NCI-H774 (cell line): ENCODE measurements at places on chromosomes 2 and 18.

- DNase-seq, result no peak
Observed at GRCh38 chr2:223100061-223100511, 48.1 kb downstream of the KCNE4 start.

DNA sequence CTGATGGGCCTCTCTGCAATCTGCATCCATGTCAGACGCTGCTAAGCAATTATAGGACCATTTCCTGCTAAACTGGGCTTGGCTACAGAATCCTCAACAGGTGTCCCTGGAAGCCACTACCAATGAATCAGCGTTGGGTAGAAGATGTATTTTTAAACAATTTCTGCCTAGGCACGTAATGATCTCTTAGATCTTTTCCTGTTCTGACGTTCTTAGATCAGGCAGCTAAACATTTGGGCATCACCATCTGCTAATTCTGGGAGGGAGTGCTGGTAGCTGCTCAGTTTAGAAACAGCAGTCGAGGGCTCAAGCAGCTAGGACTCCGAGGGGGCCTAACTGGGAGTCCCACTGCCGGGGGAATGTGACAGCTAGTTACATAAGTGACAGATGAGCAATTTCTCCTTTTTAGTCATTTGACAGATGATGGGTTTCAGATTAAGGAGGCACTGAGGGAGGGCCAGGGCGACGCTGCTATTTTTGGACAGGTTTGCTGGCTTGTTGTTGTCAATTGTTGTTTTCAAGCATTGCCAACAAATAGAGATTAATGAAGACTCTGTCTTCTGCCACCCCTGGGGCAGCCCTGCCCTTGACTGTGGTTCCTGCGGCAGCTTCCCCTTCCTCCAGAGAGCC lies 92.7 kb downstream of the MRO start:
- no peak for DNase-seq

- no peak for DNase-seq
Observed at GRCh38 chr2:181348107-181348837, 108.9 kb upstream of the ITGA4 start.

DNA sequence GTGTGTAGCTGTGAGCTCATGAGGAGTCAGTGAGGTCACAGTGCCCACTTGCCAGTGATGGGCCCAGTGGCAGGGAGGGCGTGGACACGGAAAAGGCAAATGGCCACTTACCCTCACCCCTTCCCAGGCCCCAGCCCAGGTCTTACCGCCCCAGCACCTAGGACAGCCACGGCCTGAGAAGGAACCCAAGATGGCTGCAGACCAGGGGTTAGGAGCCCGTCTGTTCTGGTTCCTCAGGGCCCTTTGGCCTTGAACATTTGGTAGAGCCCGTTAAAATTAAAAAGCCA lies 74.1 kb downstream of the EMX1 start:
- no peak for DNase-seq

GRCh38 chr2:222448748-222449181 lies 24.4 kb downstream of the SGPP2 start:
- no peak for DNase-seq

- no peak for DNase-seq
Observed at GRCh38 chr18:79355433-79356335, 40.0 kb upstream of the NFATC1 start.

- DNase-seq, result no peak
Observed at GRCh38 chr18:75125382-75126331, 83.3 kb downstream of the PTGR3 start.

- no peak for DNase-seq
Observed at GRCh38 chr18:3207565-3207964, 12.2 kb downstream of the MYOM1 start.

- no peak for DNase-seq
Observed at GRCh38 chr2:65491381-65491905, 59.0 kb upstream of the SPRED2 start.

GRCh38 chr2:2942225-2942624 lies 435.4 kb downstream of the EIPR1 start:
- no peak for DNase-seq

- no peak for DNase-seq
Observed at GRCh38 chr2:205409411-205409810, 272.9 kb upstream of the NRP2 start.

DNA sequence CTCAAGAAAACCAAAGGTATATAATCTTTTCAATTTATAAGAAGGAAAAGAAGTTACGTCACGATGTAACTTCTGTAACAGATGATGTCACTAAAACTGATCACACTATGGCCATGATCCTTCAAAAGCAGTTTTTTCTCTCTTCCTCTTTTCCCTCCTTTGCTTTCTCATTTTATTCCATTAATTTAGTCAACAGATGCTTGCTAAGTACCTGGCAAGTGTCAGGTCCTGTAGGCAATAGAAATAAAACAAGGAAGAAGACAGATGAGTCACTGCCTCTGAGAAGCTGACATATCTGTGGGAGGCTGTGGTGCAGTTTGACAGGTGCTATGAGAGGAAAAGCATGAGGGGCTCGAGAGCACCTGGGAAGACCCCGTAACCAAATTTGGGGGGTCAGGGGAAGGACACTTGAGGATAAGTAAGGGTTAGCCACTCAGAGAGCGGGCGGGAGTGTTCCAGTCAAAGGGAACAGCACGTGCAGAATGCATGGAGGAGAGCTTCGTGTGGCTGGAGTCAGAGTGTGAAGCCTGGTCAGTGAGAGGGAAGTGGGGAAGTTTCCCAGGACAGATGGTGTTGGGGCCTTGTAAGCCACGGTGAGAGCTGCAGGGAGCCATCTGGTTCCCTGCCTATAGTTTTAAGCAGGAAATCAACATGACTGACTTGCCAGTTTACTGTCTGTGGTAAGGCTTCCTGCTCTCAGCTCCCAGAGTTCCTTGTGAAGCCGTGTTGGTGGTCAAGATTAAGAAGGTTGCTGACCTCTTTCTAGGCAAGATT lies 198.8 kb upstream of the FOSL2 start:
- no peak for DNase-seq

- DNase-seq, result no peak
Observed at GRCh38 chr2:229943770-229944449, 21.6 kb downstream of the FBXO36 start.

DNA sequence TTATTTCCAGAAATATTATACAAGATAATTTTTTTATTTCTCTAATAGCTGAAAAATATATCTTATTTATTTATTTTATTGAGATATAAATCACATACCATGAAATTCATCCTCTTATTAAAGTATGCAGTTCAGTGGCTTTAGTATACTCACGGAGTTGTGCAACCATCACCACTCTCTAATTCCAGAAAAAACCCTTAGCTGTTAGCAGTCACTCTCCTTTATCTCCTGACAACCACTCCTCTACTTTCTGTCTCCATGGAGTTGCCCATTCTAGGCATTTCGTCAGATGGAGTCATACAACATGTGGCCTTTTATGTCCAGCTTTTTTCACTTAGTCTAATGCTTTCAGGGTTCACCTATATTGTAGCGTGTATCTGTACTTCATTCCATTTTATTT lies 66.5 kb downstream of the TCF7L1 start:
- no peak for DNase-seq

DNA sequence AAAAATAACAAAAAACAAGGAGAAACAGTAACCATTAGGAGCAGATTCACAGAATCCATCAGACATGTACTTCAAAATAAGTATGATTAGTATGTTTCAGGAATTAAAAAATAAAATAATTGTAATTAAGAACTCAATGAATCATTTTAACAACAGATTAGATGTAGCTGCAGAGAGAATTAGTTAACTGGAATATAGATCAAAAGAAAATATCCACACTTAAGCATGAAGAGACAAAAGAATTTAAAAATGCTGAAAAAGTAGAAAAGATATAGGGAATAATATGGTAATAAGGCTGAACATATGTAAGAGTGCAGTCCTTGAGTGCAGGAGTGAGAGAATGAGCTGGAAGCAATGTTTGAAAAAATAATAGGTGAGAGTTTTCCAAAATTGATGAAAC lies 24.1 kb upstream of the OR6B3 start:
- DNase-seq, result no peak

DNA sequence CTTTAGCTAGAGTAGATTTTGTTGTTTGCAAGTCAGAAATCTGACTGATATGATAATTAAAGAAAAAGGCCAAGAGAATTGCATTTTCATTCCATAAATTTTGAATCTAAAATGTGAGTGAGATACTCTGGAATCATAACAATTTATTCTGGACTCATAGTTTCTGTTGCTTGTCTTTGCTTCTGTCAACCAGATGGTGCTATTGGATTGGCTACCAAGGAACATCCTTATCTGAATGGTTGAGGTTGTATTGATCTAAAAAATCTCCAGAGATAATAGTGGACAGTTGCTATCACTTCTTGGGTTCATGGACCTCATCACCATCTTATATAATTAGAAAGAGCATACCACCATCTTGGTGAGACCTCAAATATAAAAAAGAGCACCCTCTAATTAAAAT lies 34.0 kb upstream of the CPS1 start:
- DNase-seq, result no peak
